Suppressor macrophage treated with lipopolysaccharide for 1 hour (primary cell): ENCODE measurements at places on chromosomes 1 and 21.

- peak; percentile 60 for DNase-seq
Observed at GRCh38 chr1:159900086-159900680, at the start of gene CFAP45. TSS of gene CFAP45 (minus strand) at chr1:159900165. CDS start at chr1:159900098, 67 bp downstream.

DNA sequence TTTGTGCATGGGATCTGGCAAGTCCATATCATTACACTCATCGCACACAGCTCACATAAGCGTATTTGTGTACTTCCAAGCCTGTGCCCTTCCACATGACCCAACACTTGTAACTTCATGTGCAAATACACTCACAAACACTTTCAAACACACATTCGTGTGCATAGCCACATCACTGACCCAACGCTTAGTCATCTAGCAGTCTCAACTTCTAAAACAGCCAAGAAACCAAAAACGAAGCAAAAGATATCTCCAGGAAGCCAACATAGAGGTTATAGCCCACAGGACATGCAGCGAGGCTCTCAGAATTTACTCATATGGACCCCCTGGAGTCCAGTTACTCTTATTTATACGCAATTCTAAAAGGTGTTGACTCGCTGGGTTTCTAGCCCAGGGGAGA lies 10.9 kb upstream of the GOLT1A start:
- DNase-seq = no peak

DNA sequence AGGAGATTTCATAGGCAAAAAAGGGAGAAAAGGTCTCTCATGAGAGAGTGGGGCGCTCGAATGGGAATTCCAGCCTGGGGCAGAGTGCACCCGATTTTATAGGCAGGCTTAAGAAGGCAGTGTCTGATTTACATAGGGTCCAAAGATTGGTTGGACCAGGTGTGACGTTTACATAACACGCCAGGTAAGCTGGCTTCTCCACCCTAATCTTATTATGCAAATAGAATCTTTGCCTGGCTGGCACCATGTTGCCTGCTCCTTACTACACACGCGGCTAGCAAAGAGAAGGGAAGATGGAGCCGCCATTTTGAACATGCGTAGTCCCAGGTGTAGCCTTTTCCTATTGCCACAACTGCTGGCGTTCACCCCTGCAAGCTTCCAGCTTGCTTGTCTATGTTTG lies 103.7 kb downstream of the SLC16A1 start:
- DNase-seq = no peak

DNA sequence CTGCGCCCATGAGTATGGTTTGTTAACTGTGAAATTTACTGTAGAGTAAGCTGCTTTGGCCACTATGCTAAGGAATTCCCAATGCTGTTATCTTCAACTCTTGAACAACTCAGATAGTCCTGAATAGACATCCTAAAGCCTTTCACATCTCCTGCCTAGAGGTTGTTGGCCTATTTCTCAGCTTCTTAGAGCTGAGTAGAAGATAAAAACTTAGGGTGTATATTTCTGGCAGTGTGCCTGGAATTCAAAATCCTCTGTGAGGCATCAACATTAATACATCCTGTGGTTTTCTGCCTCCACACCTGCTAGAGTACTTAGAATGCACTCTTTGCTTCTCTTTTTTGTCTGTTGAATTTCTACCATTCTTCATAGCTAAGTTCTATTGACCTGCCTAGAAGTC lies 45.8 kb upstream of the RC3H1 start:
- DNase-seq = no peak

DNA sequence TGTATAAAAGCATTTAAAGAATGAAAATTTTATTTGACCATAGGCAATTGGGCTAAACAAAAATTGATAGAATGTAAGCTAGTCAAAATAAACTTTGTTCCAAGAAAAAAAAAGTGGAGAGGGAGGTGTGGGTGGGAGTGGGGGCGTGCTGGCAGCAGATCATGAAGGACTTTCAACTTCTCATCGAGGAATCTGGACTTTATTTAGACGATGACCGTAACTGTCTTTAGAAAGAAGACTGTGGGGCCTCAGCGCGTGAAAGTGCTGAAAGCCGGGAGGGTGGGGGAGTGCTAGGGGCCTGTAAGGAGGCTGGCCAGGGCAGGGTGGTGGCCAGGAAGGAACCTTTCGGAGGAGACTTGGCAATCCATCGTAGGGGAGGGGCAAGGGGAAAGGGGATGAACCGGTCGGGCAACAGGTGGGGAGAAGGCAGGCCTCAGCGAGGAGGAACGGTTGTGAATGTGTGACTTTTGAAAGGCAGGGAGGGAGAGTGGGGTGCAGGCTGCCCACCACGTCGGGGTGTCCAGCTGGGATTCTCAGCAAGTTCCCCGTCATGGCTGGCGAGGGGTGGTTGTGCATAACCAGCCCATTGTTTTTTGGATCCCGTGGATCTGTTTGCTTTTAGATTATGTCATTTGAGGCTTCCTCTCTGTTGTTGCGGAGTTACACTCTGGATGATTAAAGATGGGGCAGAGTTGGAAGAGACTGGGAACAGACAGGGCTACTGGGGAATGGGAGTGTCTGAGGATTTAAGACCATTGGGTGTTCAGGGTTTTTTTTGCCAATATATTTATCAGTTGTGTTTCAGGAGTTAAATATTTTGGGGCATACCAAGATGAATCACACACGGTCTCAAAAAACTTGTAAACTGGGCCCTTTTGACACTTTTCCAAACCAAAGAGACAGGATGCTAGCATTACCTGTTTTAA lies 35.5 kb downstream of the HUNK start:
- DNase-seq = no peak

- DNase-seq = peak; percentile 78
Observed at GRCh38 chr1:30830537-30830936, 73.0 kb upstream of the LAPTM5 start.

DNA sequence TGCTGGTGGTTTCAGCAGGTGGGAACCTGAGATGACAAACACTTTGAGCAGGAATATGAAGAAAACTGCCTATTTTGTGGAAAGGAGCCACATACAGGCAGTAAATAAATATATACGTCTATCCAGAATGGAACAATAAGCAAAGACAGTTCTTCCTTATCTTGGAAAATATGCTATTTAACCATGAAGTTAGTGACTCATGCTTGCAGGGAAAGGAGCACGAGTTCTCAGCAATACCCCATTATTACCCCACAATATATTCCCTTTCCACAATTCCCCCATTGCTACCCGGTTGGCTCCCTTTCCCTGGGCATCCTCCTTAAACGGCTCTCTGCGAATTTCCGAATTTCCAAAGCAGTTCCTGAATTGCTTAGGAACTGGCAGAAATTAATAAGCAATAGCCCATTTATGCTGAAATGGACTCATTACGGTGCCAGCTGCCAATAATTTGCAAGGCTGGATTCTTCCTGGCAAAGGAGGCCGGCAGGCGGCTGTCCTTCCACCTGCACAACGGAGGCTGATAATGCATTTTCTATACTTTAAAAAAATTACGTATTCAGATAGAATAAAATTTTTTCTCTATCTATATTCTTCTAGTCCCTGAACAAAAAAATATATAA lies 65.4 kb downstream of the TIAM1 start:
- no peak for DNase-seq

DNA sequence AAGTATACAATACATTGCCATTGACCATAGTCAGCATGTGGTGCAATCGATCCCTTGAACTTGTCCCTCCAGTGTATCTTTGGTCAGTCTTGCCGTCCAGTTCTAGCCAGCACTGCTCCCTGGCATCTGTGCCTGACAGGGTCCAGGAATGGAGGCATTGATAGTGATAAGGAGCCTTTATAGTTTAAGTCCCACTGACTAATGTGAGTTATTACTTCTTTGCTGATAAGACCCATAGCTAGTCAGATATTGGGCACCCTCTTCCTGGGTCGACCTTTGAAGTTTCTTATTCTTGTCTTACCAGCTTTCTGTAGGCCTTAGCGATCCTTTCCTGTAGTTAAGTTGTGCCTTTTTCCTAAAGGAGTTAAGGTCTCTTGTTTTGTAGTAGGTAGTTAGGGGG lies 13.0 kb downstream of the UCK2 start:
- DNase-seq = no peak

DNA sequence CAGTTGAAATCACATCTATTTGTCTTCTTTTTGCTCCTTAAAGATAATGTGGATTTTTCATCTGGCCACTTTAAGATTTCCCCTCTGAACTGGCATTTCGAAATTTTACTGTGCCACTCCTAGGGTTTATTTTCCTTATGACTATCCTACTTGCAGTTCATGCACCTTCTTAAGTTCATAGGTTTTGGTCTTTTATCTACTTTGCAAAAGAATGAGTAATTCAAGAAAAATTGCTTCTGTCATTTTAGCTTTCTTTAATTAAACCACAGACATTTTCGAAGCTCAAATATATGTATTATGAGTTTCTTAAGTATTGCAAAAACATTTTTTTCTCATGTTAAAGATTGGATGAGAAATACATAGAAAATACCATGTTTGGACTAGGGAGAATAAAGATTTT lies 1244.8 kb upstream of the TMPRSS15 start:
- DNase-seq = no peak

- DNase-seq = no peak
Observed at GRCh38 chr1:68454534-68454933, 4.8 kb upstream of the RPE65 start.

DNA sequence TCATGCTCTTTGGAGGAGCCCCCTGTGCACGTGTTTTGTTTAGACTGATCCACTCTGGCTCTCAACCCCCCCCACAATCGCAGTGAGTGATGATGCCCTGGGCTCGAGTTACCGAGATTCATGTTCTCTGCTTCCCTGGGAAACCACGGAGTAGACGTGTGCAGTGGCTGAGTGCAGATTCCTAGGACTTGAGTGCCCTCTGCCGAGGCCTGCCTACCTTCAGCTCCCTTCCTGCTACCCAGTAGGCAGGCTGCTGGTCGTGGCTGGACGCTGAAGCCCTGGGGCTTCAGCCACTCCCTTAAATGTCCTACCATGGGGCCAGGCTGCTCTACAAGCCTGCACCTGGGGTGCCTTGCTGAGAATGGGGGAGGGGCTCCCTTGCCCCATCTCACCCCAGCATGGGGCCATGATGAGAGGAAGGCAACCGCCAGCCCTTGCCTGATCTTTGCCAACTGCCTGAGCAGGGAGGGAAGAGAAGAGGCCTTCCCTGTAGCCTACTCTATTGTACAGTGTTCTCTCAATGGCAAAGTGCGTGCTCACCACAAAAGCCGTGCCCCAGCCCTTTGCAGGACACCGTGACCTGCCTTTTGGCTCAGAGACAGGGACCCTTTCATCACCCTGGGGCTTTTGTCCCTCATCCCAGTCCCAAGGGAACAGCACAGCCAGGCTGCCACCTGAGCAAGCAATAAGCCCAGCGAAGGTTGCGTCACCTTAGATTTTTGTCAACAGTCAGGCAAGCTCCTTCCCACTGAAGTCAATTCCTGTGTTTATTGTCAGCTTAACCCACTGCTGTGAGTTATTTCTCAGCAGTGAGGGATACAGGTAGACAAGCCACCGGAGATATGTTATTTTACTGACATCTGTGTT lies 4.1 kb upstream of the GRIK3 start:
- peak; percentile 2 for DNase-seq

- no peak for DNase-seq
Observed at GRCh38 chr1:8814865-8815264, 2.6 kb downstream of the RERE start.

GRCh38 chr1:45621501-45621836 lies 2.4 kb downstream of the CCDC17 start:
- DNase-seq = no peak

DNA sequence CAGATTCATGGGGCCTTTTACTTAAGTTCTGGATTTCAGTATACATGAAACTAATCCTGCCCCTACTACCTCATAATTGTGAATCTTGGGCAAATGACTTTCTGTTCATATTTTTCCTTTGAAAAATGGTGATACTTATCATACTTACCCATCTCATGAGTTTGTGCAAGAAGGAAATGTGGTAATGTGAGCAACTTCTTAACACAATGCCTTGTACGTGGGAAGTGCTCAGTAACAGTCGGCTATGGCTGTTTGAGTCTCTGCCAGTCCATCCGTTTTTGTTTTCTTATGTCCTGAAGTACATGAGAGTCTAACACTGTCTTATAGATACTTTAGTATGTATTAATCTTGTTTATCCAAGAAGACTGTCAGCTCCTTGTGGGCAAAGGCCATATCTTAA lies 86.5 kb downstream of the PATJ start:
- peak; percentile 61 for DNase-seq

DNA sequence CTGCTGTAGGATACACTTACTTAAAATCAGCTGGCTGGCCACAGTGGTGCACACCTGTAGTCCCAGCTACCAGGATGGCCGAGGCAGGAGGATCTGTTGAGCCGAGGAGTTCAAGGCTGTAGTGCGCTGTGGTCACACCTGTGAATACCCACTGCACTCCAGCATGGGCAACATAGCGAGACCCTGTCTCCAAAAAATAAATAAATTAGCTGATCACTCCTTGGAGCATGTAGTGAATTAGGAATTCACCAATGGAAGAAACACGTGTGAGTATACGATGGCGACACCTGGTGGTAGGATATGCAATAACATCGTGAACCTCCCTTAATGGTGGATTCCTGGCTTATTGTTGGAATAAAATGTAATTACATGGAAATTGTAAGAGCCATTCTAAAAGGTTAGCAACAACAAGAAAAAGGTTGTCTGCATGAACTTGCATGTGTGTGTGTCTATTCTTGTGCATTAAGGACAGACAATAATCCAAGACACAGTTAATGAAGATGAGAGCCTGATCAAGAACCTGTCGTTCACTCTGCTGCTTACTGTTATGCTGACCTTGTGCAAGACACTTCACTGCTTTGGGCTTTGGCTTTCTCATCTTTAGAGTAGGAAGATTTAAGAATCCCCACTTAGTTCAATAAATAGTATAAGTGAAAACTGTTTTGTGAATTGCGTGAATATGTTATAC lies 38.6 kb upstream of the COX20 start:
- peak; percentile 74 for DNase-seq

DNA sequence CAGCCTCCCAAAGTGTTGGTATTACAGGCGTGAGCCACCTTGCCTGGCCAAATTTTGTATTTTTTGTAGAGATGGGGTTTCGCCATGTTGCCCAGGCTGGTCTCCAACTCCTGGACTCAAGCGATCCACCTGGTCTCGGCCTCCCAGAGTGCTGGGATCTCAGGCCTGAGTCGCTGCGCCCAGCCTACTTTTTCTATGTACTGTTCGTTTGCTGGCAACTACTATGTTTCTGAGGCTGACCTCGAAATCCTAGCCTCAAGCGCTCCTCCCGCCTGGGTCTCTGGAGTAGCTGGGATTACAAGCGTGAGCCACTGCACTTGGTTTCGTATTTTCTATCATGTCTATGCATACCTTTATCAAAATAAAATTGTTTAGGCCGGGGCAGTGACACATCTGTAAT lies 675 bp upstream of the TEKT2 start:
- no peak for DNase-seq

DNA sequence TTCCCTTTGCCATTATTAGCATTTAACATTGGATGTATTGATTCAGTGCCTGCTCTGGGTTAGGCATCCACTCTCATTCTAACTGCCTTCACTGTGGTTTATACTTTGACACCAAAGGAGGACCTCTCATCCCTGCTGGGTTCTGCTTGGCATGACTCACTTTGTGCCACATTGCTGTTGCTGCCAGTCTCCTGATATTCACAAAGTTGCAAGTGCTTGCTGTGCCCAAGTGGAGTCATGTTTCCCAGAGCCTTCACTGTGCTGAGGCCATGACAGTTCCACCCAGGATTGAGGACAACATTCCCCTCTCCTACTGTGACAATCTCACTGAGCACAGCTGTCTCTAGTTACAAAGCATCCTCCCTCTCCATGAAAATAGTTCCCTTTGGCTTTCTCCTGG lies 519.9 kb upstream of the USP24 start:
- no peak for DNase-seq
